Stimulated activated CD4-positive, alpha-beta T cell treated with anti-CD3 and anti-CD28 coated beads, Interleukin-4, amount 100 ng/mL, for 48 hours (primary cell): ENCODE measurements at places on chromosomes 7 and 10.

DNA sequence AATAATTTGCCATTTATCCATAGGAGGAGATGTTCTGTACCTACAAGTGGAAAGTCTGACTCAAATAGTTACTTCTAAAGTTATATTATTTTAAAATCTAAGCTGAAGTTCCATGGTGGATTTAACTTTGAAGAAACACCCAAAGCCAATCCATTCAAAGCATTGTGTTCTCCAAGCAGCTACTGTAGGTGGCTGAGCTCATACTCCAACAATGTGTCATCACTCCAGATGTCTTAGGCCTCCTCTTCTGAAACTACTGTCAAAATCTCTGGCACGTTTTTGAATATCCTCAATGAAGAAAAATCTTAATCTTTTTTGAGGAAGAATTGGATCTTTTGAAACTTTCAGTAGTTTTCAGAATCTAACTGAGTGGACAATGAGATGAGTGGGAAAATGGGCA lies 169.1 kb downstream of the PTEN start:
- DNase-seq, result no peak

- DNase-seq, result no peak
Measured at GRCh38 chr7:45080265-45080957, 8.4 kb downstream of the NACAD start.

DNA sequence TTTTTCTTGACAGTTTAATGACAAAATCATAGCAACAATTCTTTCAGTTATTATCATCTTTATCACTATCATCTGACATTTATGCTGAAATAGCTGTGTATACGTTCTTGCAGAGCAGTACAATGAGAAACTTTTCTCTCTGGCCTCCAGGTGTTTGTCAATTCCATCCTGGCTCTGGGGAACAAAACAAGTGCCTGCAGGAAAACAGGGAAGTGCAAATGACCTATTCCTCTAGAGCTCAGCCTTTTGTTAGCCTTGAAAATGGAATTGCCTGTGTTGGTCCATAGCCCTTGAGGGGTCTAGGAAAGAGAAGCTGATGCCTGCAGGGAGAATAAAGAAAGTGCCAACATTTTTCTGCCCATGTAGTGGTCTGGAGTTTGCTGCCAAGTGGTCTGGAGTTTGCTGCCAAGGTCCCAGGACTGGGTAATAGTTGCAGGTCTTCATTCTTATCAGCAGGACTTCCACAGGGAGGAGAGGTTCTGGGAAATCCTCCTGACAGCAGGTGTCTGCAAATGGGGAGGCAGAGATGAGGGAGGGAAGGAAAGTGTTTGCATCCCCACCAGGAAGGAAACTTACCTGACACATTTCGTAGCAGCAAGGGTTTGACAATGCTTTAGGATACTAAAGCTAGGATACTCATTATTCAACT lies 10.1 kb upstream of the CSTF2T start:
- DNase-seq, result no peak

DNA sequence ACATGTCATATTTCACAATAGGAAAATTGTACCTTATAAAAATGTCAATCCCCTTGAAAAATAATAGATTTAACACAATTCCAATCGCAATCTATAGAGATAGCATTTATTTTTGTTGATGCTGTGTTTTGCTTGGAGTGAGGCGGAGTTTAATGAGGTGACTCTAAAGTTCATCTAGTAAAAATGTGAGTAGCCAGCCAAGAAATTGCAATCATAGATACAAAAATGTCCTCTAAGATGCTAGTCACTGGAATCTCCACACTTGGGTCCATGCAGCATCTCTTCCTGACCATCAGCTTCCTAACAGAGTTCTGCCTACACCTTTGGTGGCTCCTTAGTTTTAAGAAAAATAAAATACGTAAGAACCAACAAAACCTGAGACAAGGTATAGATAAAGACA lies 44.9 kb downstream of the GLI3 start:
- DNase-seq, result no peak
